ENCODE measurements at places on chromosomes 11 and 22.

DNA sequence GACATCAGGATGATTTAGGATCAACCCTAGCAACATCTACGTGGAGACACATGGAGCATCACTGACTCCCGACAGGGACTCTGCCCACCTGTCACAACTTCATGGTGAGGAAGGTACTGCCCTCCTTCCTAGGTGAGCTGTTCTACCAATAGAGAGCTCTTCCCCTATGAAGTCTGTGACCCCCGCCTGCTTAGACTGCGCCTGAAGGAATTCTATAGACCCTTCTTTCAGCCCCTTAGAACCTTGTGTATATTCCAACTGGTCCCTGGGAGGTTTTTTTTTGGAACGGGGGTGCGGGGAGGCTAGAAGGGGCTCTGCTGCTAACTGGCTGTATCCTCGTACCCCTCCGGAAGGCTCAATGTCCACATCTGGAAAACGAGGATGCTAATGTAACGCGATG, 566 bp downstream of the INTS4 start:
- DNase-seq, result no peak

- no peak for DNase-seq
These were observed 1.1 kb upstream of the SAMM50 start for GRCh38 chr22:43953988-43954785.

DNA sequence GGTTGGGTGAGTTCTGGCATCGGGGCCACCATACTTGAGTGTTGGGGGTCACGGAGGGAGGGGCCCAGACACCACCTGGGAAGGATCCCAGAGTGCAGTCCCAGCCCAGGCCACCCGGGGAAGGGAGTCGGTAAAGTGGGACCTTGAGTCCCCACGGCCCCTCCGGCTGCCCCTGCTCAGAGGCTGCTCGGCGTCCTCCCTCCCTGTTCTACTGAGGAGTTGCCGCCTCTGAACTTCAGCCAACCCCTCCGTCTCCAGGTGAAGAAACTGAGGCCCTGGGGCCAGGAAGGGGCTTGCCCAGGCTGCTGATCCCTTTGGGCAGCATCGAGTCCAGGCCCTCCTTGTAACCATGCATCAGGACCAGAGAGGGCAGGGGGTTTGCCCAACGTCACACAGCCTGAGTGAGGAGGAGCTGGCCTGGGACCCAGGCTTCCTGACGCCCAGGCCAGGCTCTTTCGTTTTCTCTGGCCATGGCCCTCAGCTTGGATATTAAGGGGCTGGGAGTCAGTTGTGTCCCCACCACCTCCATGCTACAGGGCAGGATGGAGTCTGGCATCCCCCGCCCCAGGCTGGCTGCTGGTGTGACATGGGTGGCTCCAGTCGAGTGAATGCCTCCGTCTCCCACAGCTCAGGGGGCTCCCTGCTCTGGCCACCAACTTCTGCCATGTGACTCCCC, 1.3 kb downstream of the PARVG start:
- DNase-seq, result no peak

- no peak for DNase-seq
These were observed 44.6 kb upstream of the SPATA19 start for GRCh38 chr11:133889893-133890292.

- DNase-seq, result peak; percentile 36
These were observed 1419.6 kb downstream of the TBC1D22A start for GRCh38 chr22:48182031-48182430.

DNA sequence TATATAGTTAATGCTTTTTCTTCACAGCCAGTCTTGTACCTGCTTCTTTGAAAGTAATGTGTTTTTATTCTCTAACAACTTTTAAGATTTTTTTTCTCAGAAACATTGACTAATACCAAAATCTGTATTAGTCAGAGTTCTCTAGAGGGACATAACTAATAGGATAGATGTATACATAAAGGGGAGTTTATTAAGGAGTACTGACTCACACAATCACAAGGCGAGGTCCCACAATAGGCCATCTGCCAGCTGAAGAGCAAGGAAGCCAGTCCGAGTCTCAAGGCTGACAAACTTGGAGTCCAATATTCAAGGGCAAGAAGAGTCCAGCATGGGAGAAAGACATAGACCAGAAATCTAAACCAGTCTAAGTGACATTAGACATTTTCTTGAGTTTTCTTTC, 140.0 kb downstream of the RAB38 start:
- no peak for DNase-seq

- no peak for DNase-seq
These were observed 107.1 kb upstream of the OPCML start for GRCh38 chr11:133639408-133639807.

- no peak for DNase-seq
These were observed 16.2 kb upstream of the SHANK3 start for GRCh38 chr22:50656122-50657070.

DNA sequence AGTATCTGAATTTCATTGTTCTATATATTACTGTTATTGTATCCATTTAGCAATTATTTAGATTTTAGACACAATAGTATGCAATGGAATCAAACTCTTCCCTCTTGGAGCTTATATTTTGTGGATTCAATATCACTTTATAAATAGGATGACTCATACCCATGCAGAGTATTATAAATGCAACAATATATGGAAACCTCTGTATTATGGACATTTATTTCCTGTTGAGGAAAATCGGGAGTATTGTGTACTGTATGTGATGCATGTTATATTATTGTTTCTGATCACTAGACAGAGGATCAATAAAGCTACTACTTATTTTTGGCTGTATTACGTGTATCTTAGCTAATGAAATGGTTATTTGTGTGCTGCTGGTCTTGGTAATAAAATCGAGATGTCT, 770 bp downstream of the METTL15 start:
- DNase-seq, result no peak

DNA sequence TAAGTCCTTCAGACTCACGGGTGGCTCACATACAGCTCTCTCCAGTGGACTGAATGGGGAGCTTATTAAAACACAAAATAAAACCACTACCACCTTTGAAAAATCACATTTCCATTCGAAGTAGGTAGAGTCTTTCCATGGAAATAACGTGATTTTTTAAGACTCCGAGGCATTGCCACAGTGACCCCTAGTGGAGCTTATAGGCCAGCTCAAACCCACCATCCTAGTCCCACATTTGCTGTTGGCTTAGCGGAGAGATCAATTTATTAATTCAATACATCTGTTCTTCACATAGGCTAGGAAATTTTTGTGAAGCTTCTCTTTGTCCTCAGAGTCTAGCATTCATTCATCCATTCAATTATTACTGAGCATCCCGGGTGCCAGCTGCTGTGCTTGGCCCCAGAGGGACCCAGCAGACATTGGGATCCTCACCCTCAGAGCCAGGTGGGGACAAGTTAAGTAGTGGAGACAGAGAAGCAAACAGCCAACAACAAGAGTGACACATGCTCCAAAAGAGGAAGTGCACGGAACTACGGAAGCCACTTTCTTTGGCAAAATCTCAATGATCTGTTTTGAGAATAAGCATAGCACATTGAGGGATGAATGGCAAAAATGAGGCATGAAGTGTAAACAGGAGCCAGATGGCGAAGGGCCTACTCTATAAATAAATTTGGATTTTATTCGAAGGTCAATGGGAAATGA, 10.2 kb upstream of the P4HA3 start:
- no peak for DNase-seq

- no peak for DNase-seq
These were observed 6.1 kb downstream of the SREBF2 start for GRCh38 chr22:41838842-41839618.

DNA sequence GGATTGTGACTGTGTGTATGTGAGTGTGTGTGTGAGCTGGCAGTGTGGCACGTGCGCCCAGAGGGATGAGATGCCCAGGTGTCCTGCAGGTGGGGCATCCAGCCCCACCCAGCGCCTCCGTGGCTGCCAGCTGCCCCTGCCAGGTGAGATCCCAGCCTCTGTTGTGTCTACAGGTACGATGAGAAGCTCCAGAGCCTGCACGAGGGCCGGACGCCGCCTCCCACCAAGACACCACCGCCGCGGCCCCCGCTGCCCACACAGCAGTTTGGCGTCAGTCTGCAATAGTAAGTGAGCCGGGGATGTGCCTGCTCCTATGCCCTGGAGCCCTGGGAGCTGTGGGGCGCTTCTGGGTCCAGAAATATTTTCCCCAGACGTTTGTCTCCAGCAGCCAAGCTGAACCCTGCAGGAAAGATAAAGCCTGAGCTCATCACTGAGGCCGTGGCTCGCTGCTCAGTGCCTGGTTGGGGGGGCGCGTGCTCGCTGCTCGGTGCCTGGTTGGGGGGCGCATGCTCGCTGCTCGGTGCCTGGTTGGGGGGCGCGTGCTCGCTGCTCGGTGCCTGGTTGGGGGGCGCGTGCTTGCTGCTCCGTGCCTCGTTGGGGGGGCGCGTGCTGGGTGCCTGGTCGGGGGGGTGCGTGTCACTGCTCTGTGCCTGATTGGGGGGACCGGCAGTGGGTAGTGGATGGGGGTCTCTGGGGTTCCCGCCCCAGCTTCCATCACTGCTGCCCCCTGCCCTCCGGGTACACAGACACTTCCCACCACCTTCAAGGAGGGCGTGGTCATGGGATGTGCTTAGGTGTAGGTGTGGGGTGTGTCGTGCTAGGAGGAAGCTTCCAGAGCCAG, 73.2 kb downstream of the ARHGAP8 start:
- no peak for DNase-seq

GRCh38 chr22:20396639-20397038, 2.7 kb downstream of the ZNF74 start:
- peak; percentile 12 for DNase-seq

DNA sequence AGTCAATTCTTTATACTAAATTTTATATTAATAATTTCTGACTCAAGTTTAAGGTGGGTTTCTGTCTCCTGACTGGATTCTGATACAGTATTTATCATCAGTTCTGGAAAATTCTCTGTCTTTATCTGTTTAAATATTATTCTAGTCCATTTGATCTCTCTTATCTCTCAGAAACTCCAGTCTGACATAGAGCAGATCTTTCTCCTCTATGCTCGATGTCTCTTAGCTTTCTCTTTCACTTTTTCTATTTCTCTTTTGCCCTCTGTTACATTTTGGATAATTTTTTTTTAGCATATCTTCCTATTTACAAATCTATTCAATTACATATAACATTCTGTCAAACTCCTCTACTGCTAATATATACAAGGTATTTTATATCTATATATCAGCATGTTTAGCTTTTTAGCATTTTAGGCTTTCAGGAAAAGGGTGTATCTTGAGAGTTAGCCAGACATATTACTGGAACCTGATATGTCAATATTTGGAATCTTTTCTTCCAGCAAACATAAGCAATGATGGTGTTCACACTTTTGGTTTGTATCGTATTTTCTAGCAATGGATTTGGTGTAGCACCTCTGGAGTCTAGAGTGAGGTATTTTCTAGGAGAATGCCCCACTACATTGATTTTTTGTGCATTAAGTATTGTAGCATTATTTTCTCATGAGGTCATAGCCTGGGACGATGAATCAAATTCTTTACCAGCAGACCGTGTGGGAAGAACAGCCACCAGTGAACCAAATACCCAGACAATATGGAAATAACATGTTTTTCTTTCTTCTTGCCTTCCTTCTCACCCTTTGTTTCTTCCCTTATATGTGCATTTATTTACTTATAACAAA, 4.1 kb upstream of the NNMT start:
- no peak for DNase-seq

DNA sequence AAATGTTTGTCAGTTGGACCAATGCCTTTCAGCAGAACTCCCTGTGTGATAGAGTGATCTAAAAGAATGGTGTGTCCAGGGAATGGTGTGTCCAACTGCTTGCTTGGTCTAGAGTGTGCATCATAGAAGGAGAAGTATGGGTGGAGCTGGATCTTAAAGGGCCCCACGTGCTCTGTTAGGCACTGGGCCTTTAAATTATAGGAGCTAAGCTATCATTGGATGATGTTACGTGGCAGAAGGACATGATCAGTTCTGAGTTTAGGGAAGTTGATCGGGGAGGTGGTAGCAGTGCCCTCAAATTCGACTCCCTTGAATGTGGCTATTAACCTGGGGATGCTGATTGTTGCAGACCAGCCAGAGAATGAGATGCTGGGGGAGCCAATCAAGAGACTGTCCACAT, 16.4 kb downstream of the STX3 start:
- no peak for DNase-seq

GRCh38 chr11:82945682-82946081, 44.1 kb downstream of the DDIAS start:
- no peak for DNase-seq

DNA sequence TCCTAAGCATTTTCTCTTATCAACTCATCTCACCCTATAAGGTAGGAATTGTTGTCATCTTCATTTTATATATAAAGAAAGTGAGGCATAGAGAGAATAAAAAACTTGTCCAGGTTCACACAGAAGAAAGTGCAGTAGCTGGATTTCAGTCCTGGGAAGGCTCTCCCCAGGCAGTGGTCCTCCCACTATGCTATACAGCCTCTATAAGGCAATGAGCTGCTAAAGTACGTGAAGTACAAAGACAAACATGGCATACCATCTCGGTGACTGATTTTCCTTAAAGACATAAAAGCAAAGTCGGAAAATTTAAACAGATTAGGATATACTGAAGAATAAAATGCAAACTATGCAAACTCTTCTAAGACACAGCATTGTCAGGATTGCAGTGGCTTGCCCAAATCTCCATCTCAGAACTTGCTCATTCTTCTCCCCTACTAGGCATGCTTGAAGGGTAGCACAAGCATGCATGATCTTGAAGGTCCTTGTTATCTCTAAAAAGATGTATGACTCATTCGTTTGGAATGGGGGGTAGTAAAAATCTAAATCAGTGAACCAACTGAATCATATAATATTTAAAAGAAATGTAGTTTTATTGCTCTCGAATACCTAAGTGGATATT, 97.8 kb upstream of the CSNK2A3 start:
- DNase-seq, result no peak

GRCh38 chr11:1303126-1303821, 6.2 kb downstream of the TOLLIP start:
- peak; percentile 58 for DNase-seq

DNA sequence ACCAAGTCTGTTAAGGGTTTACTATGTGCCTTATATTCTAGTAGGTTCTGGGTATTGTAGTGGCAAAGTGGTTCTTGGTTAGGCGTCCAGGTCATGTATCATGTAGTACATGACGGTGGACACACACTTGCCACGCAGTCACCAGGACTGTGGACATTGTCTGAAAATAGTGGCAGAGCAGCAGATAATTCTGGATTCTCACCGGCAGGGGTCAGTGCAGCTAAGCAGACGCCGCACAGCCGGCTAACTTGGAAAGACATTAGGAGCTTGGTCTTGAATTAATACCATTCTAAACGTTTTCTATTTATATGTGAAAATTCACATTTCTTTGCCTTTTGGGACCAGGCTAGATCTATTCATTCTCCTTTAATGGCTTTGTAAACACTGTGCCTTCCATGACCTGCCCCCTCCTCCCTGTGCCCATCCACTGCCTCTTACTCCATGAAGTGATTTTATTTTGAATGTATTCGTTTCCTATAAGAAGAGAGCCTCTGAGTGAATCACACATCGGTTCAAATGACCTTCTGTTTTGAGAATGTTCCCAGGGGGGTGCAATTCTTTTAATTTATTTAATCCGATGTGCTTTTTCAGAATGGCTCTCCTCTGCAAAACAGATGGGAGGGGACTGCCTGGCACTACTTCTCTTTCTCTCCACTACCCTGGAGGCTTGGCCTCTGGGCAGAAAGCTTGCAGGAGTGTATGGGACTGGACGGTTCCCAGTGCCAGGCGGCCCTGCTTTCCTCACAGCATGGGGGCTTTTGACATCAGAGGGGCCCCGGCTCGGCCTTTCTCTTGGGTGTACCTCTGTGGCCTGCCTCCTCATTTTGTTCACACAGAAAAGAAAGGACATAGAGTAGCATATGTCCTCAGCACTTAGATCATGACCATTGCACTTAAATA, 378.0 kb downstream of the NTM start:
- peak; percentile 76 for DNase-seq
